ENCODE measurements at places on chromosomes 5 and 9.

DNA sequence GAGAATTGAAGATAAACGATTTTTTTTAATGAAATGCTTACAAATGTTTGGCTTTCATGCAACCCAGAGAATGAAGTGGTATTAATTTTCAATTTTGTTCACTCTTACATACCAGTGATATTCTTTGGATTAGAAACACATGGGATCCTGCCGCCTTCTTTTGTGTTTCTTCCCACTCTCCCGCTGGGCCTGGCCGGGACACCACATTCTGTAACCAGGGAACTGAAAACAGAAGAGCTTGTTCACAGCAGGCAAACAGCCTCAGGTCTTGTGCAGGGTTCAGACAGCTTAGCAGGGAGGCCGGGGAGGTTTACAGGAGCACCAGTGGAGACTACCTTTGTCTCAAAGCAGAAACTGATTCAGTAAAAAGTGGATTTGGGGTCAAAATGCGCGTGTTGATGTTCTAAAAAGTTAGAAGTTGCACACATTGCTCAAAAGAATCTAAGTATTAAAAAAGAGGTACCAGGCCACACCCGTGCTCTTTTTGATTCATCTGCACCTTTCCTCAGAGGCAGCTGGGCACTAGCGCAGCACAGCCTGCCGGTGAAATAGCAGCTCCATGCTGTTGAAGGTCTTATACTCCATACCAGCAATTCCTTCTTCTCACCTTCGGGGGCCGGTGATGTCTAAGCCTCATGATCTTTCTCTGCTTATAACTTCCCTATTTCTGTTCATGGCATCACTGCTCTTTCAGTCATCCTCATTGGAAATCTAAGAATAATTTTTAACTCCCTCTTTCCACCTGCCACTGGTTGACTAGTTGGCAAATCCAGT is 67.1 kb downstream of the GRAMD2B start:
- DNase-seq, result no peak

GRCh38 chr5:154135125-154135817 is 55.3 kb upstream of the GALNT10 start:
- no peak for DNase-seq

DNA sequence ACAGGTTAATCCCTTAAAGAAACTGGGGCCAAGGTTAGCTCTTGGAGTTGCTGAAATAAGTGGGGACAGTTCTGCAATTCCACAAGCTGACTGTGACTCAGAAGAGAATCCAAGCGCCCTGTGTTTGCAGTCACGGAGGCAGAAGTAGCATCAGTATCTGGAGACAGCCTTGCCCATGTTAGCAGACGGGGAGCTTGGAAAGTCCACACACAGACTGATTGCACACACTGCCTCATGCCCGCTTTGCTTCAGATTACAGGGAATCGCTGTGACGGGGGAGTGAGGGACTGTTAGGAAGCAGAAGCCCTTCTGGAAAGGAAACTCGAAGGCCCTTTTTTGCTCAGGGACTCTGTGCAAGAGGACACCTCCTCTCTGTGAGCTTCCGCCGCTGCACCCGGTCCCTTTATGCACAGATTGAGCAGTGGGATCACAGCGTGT is 30.9 kb upstream of the PPP1R26 start:
- DNase-seq, result no peak

GRCh38 chr5:143019614-143020515 is 249.7 kb downstream of the ARHGAP26 start:
- DNase-seq, result no peak

DNA sequence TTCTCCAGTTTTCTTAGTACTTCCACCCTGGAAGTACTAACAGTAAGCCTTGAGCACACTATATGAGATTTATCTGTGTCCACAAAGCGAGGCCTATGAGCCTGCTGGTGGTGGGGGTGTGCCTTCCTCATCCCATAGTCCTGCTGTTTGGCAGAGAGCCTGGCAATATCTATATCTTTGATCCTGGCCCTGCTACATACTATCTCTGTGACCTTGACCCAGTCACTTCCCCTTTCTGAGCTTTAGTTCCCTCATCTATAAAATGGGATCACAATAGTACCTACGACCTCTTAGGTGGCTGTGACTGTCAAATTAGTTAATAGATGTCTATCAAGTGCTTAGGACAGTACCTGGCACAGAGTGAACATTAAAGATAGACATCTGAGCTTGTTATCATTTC is 114.6 kb upstream of the SAP30L start:
- DNase-seq, result no peak

GRCh38 chr9:136089697-136090045 is 5.4 kb downstream of the NACC2 start:
- DNase-seq, result no peak

GRCh38 chr9:88953381-88954029 is 37.8 kb upstream of the S1PR3 start:
- no peak for DNase-seq

- DNase-seq, result no peak
Measured at GRCh38 chr5:54713923-54714581, 196.5 kb downstream of the SNX18 start.

- no peak for DNase-seq
Measured at GRCh38 chr9:72753266-72753893, 199.5 kb downstream of the ALDH1A1 start.

DNA sequence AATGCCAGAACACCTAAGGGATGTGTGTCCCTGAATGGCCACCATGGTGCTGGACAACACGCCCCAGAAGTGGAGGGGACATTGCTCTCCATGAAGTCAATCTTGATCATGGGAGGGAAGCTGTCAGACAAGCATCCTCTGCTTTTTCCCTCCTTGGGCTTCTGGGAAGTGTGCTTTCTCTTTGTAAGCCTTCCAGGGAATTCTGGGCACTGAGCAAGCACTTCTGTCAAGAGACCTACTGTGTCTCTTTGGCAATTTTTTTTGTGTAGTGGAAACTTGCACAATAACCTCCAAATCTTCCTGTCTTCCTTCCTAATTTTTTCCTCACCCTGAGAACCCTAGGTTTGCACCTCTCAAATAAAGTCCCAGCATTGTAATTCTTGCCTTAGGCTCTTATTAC is 132.0 kb downstream of the SEC61B start:
- DNase-seq, result no peak

GRCh38 chr5:135240283-135240633 is 158.8 kb downstream of the MACROH2A1 start:
- no peak for DNase-seq

DNA sequence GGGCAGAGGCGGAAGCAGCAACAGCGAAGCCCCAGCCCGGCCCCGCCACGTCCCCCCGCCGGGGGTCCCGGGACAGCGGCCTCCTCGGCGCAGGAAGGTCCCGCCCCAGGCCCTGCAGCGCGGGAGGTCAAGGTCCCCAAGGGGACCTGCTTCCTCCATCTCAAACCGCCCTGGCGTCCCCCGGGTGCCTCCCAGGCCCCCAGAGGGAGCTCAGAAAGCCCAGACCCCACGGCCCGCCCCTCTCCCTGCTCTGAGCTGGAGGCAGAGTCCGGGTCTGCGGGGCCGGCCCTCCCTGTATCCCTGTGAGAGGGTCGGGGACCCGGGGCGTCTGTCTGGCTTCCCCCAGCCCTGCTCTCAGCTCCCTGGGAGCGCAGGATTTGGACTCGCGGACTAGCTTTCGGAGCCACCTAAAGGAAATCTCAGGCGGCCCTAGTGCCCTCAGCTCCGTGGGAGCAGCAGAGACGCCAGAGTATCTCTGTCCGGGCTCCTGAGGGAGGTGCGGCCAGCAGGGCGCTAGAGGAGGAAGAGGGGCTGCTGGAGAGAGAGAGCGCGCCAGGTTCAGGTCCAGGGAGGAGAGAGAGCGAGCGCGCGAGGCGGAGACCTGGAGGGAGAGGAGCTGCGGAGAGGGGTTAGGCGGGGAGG is 30.7 kb downstream of the EXOC3 start:
- peak; percentile 71 for DNase-seq

DNA sequence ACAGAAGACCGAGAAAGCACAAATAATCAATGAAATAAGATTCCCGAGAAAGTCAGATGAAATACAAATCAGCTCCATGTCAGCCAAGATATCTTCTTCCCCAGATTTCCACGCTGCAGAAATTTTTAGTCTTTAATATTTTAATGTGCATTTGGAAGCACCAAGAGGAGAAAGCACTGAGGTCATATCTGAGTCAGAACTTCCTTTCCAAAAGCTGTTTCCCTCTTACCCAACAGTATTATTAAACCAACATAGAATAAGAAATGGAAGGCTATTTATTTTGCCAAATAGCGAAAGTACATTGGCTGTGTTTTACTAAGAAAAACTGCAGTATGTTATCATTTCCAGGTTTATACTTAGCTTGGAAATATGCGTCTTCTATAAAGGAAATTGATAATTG is 772.1 kb upstream of the CDH9 start:
- DNase-seq, result no peak

- DNase-seq, result no peak
Measured at GRCh38 chr9:119177196-119177595, 192.0 kb downstream of the BRINP1 start.

- no peak for DNase-seq
Measured at GRCh38 chr5:134227259-134227658, 1.4 kb upstream of the PPP2CA start.

DNA sequence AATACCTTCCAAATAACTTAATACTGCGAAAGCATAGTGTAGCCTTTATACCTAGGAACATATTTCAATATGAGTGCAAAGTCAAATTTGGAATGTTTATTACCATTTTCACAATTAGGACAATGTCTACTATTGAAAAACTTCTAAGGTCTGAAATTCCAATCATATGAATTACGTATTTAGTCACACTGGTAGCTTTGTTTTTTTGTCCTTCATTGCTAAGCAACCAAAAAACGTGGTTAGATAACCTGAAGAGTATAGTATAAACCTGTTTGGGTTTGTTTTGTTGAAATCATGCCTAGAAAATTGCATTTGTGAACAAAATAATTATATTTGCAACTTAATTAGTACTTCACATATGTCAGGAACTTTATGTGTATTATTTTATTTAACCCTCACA is 134.2 kb downstream of the FBXO4 start:
- peak; percentile 20 for DNase-seq

Data from urothelium cell line (cell line).